Mesothelial cell of epicardium (in vitro differentiated cells): ENCODE measurements at places on chromosomes 3 and 15.

GRCh38 chr3:39291903-39292329, 12.1 kb upstream of the CX3CR1 start:
- no peak overlapping the region for H3K4me3 ChIP-seq
- peak; percentile 42 for DNase-seq
- H3K36me3 ChIP-seq, result no peaks in the 10 kb centered on the region
- no peaks in the 10 kb centered on the region for H3K4me1 ChIP-seq
- H3K27me3 ChIP-seq, result no peaks in the 10 kb centered on the region

GRCh38 chr15:62135532-62136134, 29.5 kb downstream of the C2CD4B start:
- H3K27ac ChIP-seq, result peak overlapping the region; percentile 17
- peaks cover 2% of the 10 kb centered on the region for H3K27me3 ChIP-seq
- no peaks in the 10 kb centered on the region for H3K36me3 ChIP-seq
- DNase-seq, result no peak
- H3K4me1 ChIP-seq, result peaks cover 10% of the 10 kb centered on the region

GRCh38 chr3:128016502-128016901, 35.7 kb upstream of the SEC61A1 start:
- H3K27me3 ChIP-seq, result no peaks in the 10 kb centered on the region
- H3K4me1 ChIP-seq, result peaks cover 1% of the 10 kb centered on the region
- no peaks in the 10 kb centered on the region for H3K36me3 ChIP-seq
- no peak overlapping the region for H3K4me3 ChIP-seq

- no peaks in the 10 kb centered on the region for H3K36me3 ChIP-seq
- peak; percentile 82 for DNase-seq
- H3K27me3 ChIP-seq, result no peaks in the 10 kb centered on the region
- H3K4me3 ChIP-seq, result peak overlapping the region; percentile 76
Measured at GRCh38 chr15:57306161-57306943, 70.0 kb upstream of the CGNL1 start.

- H3K27me3 ChIP-seq, result no peaks in the 10 kb centered on the region
- H3K4me1 ChIP-seq, result no peaks in the 10 kb centered on the region
- H3K4me3 ChIP-seq, result no peak overlapping the region
Measured at GRCh38 chr3:114274929-114275328, 18.9 kb upstream of the TIGIT start.

GRCh38 chr15:23079766-23080165, 40.4 kb upstream of the TUBGCP5 start:
- no peak overlapping the region for H3K4me3 ChIP-seq
- H3K4me1 ChIP-seq, result peaks cover under 1% of the 10 kb centered on the region
- no peak overlapping the region for H3K27ac ChIP-seq
- no peaks in the 10 kb centered on the region for H3K36me3 ChIP-seq

DNA sequence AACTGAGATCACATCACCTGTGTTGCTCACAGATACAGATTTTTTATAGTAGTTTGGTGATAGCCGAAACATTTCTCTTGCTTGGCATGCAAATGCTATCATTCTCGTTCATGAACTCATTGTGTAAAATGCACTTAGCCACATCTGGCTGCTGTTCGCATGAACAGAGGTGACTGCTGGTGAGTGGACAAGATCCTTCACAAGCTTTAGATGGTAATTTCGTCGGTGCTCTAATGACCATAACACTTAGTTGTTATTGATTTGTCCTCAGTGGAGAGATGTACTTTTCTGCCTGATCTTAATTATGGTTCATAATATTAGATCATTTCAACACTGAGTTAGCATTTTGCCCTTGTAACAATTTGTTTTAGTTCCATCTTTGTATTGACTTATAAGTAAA, 13.8 kb downstream of the LRRN1 start:
- H3K4me1 ChIP-seq, result no peaks in the 10 kb centered on the region
- no peaks in the 10 kb centered on the region for H3K27me3 ChIP-seq
- H3K36me3 ChIP-seq, result peaks cover 25% of the 10 kb centered on the region

- H3K36me3 ChIP-seq, result peaks cover 47% of the 10 kb centered on the region
- H3K4me1 ChIP-seq, result peaks cover 13% of the 10 kb centered on the region
- no peak overlapping the region for H3K27ac ChIP-seq
- no peaks in the 10 kb centered on the region for H3K27me3 ChIP-seq
- H3K4me3 ChIP-seq, result no peak overlapping the region
Measured at GRCh38 chr15:100104245-100104644, 237.5 kb downstream of the ADAMTS17 start.
